ENCODE measurements at places on chromosomes 4 and X.

DNA sequence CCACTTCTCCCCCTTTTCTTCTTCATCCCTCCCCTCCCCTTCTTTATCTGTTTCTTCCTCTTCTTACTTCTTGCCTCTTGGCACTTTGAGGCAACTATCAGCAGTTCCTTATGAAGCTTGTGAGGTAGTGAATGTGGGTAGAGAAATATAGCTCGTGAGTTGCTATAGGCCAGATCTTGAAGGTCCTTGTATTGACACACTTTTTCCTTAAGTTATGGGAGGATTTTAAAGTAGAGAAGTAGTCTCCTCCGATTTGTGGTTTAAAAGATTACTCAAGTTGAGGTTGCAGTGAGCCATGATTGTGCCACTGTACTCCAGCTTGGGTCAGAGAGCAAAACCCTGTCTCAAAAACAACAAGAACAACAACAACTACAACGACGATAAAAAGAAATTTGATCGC lies 3.4 kb upstream of the RRAGB start:
- DNase-seq, result no peak

- DNase-seq, result peak; percentile 73
Measured at GRCh38 chr4:26857278-26858034, 3.2 kb upstream of the STIM2 start.

GRCh38 chr4:73681776-73682175 lies 58.6 kb upstream of the CXCL8 start:
- no peak for DNase-seq

DNA sequence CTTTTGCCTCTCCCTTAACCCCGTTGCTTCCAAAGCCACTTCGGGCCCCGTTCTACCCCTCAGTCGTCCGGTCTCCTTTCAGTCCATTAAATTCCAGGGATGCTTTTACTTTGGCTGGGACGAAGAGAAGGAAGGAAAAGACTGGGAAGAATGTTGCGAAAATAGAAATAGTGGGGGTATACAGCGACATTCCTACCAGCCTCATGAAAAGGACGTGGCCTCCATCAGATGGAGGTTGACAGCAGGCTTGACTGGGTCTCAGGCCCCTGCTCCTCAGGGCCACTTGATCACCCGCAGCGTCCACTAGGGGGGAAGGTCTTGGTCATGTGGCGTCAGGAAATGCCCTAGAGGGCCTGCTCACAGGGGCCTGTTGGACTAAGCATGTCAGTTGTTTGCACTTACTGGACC lies 657 bp upstream of the ANKRD50 start:
- peak; percentile 60 for DNase-seq

- no peak for DNase-seq
Measured at GRCh38 chr4:57117491-57117890, 7.3 kb upstream of the IGFBP7 start.

DNA sequence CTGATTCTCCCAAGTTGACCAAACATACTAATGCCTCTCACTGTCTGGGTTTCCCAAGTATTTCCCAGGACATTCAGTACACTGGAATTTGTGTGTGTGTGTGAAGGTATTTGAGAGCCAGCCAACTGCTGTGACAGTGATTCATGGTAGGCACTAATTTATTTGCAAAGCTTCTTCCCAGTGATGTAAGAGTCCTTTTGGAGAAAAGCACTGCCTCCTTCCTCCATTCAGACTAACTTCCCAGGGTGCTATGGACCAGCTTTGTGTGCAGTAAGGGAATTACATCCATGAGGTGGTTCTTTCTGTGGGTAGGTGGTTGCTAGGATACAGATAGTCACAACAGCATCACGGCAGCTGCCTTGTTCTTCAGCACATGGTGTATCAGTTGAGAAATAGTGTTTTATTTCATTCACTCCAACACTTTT lies 8.7 kb downstream of the EGF start:
- no peak for DNase-seq

DNA sequence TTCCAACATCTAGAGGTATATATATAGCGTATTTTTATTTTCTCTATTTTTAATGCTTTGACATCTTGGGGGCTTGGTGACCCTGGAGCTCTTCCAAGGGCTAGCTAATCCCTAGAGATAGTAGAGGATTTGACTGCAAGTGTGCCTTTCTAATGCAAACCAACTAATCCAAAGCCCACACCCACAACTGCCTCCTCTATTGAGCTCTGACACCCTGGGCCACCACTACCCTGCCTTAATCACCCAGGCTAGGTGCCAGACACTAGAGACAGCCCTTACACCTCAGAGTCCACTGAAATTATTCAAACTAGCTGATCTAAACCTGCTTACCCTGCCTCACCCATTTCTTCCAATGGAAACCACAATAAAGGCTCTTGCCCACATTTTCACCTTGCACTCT lies 69.6 kb upstream of the ATXN3L start:
- peak; percentile 42 for DNase-seq

DNA sequence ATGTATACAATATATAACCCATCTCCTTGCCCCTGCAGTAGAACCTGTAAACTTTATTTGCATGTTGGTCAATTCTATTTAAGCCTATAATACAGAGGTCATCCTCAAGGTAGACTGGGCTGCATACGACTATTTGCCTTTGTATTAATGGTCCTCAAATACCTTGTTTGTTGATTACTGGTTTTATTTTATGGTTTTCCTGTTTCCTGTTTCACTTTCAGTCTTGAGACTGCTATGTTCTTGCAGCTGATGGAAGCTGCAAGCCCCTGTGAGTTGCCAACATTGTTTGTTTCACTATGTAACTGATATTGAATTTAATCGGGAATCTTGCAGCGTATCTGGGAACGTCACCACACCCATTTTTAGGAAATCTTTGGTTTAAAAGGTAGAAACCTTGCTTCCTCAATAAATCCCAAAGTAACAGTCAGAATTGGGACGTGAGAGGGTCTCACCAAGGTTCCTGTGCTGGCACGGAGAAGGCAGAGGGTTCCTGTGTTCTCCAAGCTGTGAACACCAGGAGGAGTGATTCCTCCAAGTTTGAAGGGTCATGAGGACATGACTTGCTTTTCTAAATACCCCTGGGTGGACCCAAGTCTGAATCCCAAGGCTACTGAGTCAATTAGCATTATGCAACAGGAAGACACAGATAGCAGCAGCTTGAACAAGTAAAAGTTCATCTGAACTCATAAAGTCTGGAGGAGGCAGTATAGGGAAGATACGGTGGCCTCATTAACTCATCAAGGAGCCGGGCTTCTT lies 110.6 kb upstream of the PNPLA4 start:
- DNase-seq, result no peak

DNA sequence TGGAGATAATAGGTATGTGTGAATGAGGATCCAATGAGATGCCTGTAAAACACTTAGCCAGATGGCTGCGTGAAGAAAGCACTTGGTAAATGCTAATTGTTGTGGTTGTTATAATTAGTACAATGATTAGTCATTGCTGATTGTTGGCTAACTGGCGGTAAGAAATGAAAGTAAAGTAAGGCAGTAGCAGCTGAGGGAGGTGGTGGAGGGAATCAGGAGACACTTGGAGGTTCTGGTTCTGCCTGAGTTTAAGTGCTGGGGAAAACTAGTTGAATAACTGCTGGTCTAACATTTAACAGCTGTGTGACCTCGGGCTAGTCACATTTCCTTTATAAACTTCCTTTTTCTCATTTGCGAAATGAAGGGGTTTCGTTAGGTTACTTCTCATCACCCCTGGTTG lies 30.9 kb downstream of the CD38 start:
- no peak for DNase-seq

Measured in NCI-H524 (cell line).